Glutamatergic neuron (in vitro differentiated cells): ENCODE measurements at places on chromosomes 5 and 9.

DNA sequence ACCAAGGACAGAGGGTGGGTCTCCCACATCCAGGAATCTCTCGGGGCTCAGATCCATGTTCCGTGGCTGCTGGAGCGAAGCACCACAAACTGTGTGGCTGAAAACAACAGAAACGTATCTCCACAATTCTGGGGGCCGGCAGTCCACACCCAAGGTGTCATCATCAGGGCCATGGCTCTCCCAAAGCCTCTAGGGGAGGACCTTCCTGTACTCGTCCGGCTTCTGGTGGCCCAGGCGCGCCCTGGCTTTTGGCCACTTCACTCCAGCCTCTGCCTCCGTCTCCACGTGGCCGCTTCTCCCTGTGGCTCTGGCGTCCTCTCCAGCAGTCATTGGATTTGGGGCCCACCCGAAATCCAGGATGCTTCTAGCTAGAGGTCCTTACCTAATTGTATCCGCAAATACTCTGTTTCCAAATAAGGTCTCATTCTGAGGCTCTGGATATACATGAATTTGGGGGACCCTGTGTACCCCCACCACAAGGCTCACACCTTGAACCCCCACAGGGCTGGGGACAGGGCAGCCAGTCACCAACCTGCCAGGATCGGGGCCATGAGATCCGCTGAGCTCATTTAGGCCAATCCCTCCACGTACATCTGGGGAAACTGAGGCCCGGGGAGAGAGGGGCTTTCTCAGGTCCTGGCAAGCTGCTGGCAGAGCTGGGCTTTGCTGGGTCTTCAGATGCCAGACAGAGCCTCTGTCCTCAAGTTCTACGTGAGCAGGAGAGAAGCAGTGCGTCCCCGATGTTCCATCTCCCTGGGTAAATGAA is 158.2 kb downstream of the OLFM1 start:
- no peak for DNase-seq

DNA sequence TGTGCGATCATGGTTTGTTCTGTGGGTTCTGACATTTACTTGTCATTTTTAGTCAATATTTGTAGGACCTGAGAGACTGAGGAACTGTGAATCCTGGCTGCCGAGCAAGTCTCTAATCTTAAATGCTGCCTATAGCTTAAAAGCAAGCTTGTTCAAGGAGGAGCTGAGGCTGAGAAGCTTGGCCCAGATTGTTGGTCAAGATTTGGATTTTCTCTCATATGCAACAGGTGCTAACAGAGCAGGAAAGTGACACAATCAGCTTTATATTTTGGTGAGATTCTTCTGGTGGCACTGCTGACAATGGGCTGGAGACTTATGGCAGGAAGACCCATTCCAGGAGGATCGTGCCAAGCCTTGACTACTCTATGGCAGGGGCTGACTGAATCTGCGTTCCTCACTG is 192.5 kb downstream of the MAPKAP1 start:
- DNase-seq = no peak

GRCh38 chr9:69346596-69347390 is 21.8 kb downstream of the ENTREP1 start:
- no peak for DNase-seq

DNA sequence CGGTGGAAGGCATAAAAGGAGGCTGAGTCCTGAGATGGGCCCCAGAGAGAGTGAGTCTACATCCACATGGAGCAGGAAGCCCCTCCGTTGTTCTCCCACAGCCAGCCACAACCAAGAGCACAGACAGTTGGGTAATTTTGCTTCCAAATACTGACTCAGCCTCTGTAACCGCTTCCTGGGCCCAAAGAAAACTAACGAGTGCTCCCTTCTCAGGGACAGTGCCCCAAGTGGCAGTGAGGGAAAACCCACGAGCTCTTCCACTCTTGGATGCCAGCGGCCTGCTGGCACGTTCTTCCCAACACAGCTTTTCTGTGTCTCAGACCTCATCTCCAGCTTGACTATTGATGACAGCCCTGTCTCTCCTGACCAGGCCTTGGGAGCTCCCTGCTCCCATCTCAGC is 207.6 kb downstream of the FSTL4 start:
- DNase-seq = no peak

DNA sequence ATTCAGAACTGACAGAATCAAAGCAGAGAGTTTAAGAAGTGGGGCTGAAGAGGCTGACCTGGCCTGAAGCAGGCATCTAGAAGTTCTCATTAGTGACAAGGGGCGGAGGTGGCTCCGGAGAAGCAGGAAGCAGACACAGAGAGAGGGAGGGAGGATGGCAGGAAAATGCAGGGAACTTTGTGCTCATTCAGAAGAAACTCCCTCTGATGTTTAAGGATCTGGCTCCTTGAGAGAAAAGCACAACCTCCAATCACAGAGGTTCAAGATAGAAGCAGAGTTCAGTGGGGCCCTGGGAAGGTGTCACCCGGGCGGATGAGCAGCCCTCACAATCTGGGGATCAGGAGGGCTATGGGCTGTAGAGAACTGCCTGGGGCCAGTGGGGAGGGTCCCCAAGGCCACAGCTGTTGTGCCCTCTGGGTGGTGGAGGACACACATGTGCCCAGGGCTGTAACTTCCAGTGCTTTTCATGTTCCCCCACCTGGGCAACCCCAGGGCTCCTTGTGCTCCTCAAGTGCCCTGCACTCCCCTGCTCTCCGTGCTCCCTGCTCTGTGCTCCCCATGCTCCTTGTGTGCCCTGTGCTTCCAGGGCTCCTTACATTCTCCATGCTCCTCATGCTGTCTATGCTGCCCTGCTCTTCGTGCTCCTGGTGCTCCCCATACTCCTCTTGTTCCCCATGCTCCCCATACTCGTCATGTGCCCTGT is 51.4 kb downstream of the TRIP13 start:
- DNase-seq = no peak

GRCh38 chr5:35502206-35502605 is 115.5 kb upstream of the SPEF2 start:
- no peak for DNase-seq
